Activated CD4-positive, alpha-beta T cell treated with anti-CD3 and anti-CD28 coated beads for 1 hour (primary cell): ENCODE measurements at places on chromosomes 12 and 14.

DNA sequence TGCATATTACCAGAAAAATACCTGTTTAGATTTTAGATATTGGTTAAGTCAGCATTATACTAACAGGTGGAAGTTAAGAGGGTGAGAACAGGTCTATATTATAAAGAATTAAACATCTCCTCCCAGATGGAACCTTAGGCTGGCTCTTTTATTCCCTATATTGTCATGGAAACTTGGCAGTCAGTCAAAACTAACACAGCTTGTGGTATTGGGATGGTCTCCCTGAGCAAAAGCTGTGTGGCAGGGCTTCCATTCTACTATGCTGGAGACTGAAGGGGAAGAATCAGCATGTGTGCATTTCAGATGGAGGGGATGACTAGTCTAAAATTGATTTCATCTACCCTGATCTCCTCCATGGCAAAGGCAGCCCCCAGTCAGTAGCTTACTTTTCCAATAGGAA lies 66.7 kb downstream of the SMOC1 start:
- DNase-seq: no peak

DNA sequence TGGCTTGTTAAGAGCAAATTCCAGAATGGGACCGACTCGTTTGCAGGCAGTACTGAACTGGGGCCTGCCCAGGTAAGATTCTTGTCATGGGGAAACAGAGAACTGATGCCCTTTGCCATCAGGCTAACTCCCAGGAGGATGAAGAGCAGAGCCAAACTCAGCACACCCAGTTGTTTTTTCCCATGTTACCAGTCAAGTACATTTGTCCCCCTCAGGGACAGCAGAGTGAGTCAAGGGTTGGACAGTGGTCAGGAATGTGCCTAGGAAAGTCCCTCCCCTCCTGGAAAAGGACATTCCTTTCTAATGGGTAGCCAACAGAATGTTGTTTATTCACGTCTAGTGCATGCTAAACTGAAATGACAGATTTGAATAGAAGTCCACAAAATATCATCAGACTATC lies 1.6 kb downstream of the ART4 start:
- no peak for DNase-seq

DNA sequence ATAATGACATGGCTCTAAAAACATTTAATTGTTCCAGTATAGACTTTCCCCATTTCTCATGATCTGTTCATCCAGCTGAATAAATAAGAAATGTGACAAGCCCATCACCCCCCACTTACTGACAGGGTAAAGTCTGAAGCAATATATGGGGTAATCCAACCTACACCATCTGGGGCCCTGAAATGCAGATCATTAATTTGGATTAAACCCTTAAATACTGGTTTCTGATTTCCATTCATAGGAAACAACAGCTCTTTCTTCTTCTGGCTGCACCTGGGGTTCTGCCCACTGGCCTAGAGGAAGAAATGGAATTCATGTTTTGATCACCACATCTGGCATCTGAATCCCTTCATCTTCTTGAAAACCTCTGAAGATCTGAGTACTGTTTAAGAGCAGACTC lies 39.3 kb upstream of the ACSM4 start:
- DNase-seq: no peak

GRCh38 chr12:104699489-104700190 lies 242.9 kb downstream of the CHST11 start:
- DNase-seq: no peak

DNA sequence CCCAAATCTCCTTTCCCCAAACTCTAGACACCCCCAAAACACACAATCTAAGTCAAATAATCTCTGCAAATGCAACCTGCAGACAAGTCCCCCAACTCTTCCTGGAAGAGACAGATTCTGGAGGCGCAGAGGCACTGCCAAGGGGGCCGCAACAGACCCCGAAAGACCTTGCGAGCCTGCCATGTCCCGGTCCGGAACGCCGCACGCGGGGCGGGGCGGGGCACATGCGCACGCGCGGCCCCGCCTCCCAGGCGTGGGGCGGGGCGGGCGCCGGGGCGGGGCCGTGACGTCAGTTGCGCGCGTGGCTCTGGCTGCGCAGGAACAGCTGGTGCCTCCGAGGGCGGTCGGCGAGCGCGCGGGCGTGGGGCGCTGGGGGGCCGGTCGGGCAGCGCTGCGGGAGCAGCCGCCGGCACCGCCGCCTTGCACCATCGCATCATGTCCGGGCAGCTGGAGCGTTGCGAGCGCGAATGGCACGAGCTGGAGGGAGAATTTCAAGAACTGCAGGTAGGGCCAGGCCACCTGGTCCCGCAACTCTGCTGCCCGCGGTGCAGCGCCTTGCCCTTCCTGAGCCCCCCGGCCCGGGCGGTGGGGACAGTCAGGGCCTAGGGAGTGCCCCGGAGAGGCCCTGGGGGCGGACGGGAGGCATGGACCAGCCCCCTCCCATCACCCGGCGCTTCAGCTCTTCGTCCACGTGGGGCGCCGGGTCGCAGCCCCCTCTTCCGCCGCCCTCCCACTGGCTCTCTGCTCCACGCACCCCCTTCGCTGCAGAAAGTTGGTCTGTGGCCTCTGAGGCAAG lies at the start of gene TMEM120B:
Gene TMEM120B, plus strand, starts transcription at position 292 of the 796 bp plus-strand sequence. Its CDS starts 144 bp downstream, at position 436.
- peak; percentile 82 for DNase-seq

DNA sequence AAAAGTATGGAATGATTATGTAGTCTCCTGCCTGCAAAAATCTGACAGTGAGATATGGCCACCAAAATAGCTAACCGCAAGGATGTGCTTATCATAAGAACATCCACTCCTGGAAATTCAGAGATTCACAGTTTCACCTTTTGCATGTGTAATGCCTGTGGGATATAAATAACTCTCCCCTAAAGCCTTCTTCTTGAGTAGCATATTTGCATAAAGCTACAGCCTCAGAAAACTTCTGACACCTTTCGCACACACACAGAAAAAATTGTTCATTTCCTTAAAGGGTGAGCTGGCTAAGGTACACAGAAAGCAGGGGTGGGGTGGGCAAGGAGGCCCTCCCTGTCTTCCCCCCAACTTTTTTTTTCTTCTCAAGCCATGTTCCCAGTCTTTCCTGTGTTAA lies 3.1 kb upstream of the IGF1 start:
- DNase-seq: no peak

DNA sequence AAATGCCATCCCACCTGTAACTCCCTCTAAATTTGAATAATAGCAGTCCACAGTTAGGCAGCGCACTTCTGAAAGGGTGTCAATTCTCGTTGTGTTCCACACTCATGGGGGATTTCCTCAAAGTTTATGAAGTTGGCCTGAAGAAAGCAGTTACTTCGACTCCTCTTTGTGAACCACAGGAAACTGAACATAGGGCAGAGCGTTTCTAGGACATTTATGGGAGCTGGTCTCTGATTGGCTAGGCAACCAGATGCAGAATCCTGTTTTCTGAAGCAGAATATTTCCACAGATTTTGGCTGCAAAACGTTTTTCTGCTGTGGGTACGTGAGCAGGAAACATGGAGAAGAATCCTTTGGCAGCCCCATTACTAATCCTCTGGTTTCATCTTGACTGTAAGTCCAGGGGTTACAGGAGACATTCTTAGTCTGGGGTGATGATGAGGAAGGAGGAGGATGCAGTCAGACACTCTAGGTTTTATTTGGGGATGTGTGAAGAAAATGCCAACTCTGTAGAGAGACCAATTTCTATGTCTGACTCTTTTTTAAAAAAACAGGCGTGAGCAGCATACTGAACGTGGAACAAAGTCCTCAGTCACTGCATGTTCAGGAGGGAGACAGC lies 431.5 kb upstream of the OR4E1 start:
- DNase-seq: no peak

- no peak for DNase-seq
These were observed 1.2 kb downstream of the METTL1 start for GRCh38 chr12:57770734-57771133.

GRCh38 chr14:83253870-83254269 lies 1720.2 kb upstream of the SEL1L start:
- DNase-seq: no peak

DNA sequence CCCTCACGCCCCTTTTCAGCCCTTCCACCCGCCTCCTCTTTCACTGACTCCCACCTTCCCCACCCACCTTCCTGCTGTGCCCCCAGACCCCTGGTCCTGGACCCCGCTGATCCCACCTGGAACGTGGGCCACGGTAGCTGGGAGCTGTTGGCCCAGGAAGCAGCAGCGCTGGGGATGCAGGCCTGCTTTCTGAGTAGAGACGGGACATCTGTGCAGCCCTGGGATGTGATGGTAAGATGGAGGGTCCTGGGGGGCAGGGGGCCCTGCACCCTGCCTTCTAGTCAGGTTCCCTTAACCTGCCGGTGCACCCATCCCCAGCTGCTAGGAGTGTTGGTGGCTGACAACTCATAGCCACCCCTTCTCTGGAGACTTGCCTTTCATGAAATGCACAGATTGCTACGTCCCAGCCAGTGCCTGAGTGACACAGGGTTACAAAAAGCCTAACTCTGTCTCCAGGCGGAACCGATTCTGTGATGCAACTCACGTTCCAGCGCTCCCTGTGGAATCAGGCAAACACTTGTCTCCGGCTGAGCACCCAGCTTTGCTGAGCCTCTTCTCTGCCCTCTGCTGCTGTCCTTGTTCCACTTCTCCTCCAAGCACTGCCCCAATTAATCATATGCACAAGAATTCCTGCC lies 15.0 kb upstream of the OAS2 start:
- no peak for DNase-seq

GRCh38 chr12:107570721-107571120 lies 114.9 kb upstream of the PWP1 start:
- no peak for DNase-seq
